ENCODE measurements at places on chromosomes 1 and 21.

DNA sequence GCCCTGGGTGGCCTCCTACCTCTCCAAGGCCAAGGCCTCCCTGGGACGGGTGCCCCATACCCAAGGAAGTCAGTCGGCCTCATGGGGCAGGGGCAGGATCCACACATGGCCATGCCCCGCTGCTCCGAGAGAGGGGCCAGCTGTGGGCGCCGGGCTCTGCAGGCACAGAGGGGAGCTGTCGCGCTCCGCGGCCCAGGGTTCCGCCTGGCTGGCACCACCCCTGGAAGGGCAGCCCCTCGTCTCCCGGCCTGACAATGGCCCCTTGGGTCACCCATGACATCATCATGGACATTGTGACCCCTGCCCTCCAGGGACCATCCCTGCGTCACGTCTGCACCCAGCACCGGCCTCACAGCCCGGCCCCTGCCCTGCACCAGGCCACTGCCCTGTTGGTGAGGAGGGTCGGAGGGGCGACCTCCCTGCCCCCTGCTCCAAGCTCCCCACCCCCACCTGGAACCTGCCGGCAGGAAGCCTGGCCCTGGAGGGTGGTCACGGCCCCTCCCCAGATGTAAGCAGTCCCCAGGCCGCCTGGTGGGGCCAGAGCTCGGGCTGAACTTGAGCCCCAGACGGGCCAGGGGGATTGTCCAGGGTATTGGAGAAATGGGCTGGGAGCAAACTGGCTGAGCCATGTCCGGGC, 5.8 kb downstream of the TTLL10 start:
- no peak for DNase-seq

DNA sequence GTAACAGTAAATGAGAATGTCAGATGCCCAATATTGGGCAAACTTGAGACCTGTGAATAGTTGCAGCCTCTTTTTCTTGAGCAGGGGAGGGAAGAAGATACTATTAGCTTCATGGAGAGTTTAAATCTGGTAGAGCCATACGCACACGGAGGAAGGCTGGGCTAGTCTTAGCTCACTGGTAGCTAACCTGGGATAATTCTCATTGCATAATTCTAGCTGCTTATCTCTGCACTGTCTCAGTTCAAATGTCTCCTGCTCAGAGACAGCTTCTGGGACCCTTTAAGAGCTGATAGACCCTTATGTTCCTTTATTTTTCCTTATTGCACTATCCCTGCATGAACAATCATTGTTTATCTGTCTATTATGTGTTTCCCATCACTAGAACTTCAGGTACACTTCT, 8.4 kb downstream of the C1orf87 start:
- no peak for DNase-seq

DNA sequence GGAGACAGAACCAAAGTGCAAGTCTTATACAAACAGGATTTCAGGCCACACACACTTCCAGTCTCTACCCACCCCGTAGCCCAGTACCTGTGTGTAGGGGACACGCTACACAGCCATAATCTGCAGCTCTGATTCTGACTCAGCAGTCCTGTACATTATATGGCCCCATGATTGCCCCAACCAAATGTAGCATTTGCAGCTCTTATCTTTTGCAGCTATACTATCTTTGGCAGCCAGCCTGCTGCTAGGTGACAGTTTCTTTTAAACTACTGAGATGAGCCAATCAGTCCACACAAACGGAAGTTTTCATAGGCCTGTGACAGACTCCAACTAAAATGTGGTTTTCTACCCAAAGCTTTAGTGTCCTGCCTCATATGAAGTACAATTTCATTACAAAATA, 259.6 kb upstream of the ST6GALNAC5 start:
- no peak for DNase-seq

DNA sequence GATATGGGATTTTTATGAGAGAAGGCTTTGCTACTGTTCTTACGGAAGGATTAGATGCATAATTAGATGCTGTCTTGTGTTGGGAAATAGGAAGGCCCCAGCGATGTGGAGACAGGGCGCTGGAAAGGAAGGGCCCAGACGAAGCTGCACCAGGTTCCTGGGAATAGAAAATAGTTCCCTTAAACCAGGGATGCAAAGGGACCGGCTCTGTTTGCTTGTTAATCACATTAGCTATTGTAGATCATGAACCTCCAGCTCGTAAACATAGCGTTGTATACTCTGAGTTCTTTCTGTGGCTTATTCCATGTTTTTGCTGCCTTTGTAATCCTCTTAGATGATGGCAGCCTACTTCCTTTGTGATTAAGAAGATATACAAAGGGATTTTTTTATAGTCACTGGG, 79.8 kb upstream of the COX20 start:
- no peak for DNase-seq

DNA sequence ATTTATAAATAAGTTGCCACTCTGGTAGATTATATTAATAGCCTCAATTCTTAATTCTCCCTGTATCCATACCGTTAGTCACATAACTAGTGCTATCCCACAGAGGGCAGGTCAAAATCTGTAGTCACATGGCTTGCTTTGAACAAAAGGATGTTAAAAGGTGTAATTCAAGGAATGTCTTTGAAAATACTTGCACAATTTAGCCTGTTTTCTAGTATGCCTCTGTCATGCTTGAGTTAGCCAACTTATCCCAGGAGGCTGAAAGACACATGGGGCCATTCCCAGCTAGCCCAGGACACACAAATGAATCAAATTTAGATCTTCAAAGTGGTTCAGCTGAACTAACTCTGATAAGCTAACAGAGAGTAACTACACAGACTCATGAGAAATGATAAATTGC, 758.5 kb upstream of the NEGR1 start:
- DNase-seq, result no peak

DNA sequence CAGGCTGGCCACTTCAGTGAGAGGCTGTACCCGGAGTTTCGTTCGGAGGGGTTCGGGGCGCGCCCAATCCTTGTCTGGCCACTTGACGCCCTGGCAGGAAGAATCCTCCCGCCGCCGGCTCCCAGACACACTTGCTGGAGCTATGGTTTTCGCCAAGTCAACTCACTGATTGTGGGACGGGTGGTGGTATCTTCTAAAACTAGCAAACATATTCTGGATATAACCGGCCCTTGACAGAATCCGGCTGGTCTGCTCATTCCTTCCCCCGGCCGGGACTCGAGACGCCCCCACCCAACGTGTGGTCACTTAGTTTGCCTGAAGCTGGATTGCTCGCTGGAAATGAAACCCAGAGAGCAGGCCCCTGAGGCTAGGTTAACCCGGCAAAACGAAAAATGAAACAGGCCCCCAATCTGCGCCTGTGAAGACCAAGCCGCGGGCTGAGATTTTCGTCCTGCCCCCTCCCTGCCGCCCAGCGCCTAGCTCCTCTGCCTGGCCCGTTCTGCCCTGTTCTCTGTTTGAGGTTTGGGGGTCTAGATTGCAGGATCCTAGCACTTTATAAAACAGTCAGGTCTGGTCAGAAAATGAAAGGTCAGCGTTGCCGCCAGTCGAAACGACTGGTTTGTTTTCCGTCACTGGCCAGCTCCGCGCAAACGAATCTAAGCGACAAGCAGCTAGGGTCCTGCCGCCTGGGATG, 4.6 kb downstream of the GFI1 start:
- peak; percentile 50 for DNase-seq

DNA sequence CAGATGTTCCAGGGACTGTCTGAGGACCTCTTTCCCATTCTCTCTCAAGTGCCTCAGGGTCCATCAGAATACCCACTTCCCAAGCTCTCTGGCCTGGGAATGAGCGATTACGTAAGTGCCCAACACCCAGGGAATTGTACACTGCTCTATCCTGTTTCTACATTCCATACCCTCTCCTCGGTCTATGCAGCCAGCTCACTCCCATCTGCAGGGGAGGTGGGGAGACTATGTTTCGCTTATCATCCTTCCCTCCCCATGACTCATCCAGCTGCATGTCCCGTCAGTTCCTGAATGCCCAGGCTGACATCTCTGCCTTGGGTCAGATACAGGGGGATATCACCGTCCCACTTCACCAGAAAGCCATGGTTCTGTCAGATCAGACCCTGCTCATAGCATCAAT, 34.5 kb upstream of the CD1D start:
- no peak for DNase-seq

DNA sequence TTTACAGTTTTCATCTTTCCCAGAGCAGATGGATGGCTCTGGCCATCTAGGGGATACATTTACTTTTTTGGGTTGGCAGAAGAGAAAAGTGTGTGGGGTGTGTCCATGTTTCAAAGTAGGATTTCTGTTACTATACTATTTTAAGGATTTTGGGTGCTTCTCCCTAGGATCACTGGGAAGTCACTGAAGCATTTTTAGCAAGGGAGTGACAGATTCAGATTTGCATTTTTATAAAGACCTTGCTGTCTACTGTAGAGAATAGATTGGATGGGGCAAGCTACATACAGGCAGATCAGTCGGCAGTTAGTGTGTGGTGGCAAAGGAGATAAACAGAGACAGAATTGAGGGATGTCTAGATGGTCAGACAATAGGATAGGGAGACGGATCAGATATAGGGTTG, 122.5 kb downstream of the TBX19 start:
- no peak for DNase-seq

GRCh38 chr1:228784181-228784580, 48.9 kb downstream of the RHOU start:
- no peak for DNase-seq

DNA sequence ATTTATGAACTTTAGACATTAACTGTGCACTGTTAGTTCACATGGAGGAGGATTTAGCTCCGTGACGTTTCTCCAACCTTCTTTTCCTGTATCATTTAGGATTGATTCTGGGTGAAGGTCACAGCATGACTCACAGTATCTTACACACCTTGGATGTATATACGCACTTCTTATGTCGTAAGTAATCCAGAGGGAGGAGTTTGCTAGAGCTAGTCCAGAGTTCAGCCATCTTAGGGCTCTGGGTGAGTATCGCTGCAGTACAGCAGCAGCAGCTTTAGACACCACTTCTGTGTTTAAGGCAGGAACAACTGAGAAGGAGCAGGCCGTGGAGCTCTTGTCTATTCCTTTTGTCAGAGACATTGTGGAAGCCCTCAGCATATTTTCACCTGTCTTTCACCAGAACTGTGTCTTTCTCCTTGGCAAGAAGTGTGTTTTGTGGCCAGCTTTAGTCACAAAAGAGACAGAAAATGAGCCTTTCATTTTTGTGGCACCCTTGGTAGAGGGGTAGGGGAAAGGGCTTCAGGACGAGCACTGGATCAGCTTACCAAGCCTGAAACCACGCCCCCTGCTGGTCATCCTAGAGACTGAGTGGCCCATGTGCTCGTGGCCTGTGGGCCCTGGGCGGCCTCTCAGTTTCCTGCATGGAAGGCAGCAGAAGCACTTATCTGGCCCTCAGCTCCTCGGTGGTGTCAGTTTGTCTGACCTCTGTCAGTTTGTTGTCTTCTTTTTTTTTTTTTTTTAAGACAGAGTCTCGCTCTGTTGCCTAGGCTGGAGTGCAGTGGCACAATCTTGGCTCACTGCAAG, 64.0 kb downstream of the ADARB1 start:
- peak; percentile 71 for DNase-seq

GRCh38 chr1:235317168-235317567, 10.8 kb downstream of the ARID4B start:
- DNase-seq, result peak; percentile 31

GRCh38 chr1:150484861-150485260, 2.4 kb upstream of the TARS2 start:
- no peak for DNase-seq

- no peak for DNase-seq
Measured at GRCh38 chr1:183995322-183996039, 42.0 kb downstream of the COLGALT2 start.

GRCh38 chr1:205693421-205693991, 13.2 kb upstream of the SLC45A3 start:
- DNase-seq, result no peak

GRCh38 chr1:187504779-187505178, 676.0 kb downstream of the PLA2G4A start:
- DNase-seq, result no peak
